Endothelial cell (in vitro differentiated cells): ENCODE measurements at places on chromosomes 1 and 21.

- DNase-seq = no peak
Observed at GRCh38 chr1:47992720-47993415, 4.3 kb downstream of the TRABD2B start.

DNA sequence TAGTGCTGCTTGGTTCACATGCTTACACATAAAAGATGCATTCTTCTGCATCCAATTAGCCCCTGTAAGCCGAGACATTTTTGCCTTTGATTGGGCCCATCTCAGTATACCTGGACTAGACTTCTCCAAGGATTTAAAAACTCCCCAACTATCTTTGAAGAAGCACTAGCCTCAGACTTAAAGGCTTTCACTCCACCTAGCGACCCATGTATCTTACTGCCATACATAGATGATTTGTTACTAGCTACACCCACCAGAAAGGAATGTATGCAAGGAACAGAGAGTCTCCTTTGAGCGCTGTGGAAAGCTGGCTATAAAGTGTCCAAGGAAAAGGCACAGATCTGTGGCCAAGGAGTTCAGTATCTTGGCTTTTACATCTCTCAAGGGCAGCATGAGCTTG lies 91.7 kb downstream of the LIPI start:
- no peak for DNase-seq

DNA sequence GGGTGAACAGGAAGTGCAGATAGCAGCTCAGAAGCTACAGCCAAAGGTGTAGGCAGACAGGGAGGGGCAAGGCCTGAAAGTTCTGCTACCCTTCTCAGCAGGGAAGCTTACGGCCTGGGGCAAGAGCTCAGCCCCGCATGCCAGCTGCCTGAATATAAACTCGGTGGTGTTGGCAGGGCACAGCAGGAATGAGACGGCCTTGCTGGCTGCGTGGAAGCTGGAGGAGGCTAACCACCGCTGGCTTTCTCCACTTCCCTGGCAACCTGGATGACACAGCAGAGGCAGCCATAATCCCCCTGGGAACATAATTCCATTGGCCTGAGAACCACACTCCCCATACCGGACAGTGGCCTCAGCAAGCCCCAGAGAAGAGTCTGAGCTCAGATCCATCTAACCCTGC lies 81.9 kb upstream of the PRRC2C start:
- no peak for DNase-seq

GRCh38 chr1:16015960-16016901 lies 1.6 kb downstream of the HSPB7 start:
- DNase-seq = no peak

DNA sequence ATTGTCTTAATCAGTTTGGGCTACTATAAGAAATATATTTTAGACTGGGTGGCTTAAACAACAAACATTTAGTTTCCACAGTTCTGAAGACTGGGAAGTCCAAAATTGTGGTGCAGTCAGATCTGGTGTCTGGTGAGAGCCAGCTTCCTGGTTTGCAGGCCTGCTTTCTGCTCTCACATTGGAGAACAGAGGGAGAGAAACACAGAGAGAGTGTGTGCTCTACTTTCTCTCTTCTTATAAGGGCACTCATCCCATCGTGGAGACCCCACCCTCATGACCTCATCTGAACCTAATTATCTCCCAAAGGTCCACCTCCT lies 4.1 kb downstream of the LEPR start:
- DNase-seq = no peak

DNA sequence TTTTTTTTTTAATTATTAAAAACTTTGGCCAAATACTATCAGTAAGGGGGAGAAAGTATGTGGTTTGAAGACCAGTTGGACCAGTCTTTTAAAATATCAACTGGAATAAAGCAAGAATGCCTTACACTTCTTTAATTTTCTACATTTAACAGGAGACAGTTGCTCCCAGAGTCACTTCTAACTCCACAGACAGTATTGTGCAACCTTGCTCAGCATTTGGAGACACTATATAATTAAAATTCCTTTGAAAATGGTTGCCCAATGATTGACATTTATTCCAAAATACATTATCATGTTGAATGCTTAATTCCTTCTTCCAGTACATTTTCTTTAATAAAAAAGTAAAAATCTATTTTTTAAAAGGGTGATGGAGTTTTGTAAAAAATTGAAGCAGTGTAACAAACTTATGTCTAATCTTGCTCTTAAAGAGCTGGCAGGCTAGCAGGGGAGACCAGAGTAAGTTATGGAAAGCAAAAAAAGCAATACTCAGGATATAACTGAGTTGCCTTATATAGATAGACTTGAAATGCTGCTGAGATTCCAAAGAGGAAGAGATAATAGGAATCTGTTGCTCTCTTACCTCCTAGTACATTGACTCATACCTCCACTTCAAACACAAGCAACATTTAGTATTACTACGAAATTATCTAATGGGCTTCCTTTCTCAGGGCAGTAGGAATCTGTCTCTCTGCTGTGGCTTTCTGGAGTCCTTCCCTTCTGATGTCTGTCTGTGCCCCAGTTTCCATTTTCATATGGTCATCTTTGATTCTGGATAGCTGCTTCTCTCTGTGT lies 69.7 kb upstream of the RGL1 start:
- DNase-seq = no peak

DNA sequence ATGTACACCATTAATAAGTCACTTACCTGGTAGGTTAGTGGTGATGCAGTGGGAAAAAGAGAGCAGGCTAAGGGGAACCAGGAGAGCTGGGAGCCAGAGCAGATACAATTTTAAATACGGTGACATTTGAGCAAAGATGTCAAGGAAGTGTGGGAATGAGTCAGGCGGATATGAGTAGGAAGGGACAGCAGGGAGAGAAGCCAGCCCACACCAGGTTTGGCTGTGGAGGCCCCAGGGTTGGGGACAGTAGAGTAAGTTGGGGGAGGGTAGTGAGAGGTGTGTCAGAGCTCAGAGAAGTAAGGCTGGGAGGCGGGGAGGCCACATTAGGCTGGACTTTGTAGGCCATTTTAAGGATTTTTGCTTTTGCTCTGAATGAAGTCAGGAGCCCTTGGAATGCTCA lies 482.0 kb downstream of the DISC1 start:
- no peak for DNase-seq

- DNase-seq = no peak
Observed at GRCh38 chr1:118204105-118204504, 19.1 kb upstream of the SPAG17 start.

DNA sequence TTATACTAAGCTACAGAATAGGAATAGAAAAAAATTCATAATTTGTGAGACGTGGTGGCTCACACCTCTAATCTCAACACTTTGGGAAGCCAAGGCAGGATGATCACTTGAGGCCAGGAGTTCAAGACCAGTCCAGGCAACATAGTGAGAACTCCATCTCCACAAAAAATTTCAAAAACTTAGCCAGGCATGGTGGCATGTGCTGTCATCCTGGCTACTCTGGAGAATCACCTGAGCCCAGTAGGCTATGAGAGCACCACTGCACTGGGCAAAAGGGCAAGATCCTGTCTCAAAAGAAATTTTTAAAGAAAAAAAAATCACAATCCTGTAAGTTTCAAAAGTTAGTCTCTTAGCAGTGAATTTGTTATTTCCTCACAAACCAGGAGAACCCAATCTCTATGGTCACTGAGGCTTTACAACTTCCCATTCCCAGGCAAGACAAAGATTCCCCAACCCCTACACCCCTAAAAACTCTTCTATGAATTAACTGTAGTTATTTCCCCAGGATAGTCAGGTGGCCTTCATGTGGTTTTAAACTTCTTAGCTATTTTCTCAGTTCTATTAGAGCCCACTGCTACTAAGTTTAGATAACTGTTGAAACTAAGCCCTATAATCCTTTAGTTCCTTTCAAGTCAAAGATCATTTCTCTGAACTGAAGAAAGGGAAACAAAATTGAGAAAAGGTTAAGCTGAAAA lies 74.5 kb downstream of the FOXJ3 start:
- DNase-seq = no peak

- no peak for DNase-seq
Observed at GRCh38 chr1:89035080-89035479, 12.4 kb upstream of the GBP3 start.

DNA sequence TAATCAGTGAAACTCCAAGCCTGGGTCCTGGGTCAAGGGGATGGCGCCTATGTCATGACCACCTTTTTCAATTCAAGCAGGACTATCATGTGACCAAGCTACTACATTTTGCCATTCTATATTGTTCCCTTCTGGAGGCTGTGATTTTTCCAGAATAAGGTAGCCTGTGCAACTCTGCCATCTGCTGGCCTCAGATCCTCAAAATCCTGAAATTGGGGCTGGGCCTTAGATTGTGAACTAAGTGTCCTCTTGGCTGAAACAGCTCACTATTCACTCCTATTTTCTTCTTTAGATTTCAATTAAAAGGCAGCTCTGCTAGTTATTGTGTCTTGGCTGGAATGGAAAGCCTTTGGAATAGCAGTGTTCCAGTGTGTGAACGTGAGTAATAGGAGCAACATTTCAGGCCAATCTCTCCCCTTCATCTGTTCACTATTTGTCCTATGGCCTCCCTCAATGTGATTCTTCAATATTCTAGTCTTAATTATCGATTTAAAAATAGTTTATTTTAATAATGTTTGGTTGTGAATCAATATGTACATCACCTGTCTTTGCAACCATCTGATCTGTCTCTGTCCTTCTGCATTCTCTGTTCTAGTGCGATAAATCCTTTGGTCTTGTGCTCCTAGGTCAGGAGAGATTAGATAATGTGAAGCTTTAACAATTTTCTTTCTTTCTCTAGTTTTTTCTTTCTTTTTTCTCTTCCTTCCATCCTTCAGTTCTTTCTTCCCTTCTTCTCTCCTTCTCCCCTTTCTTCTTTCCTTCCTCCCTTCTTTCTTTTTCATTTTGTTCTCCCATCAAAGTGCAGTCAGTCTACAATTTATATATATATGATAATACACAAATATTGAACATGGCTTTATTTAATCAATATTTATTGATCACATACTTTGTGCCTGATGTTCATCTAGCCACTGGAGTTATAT lies 69.8 kb downstream of the CR1 start:
- DNase-seq = peak; percentile 39

DNA sequence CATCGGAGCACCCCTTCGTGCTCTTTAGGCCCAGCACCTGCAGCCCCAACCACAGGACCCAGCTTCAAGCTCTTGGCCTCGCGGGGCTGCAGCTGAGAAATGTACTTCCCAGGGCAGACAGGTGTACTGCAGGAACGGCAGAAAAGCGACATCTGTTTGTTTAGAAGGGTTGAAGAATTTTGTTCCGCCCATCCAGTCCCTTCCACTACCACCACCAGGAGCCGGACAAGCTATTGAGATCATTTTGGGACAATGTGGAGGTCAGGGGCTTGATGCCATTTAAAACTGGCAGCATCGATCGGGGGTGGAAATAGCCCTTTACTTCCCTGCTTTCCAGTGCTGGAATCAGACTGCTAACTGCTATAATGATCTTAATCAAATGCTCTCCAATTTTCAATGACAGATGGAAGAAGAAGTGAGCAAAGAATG lies 1.7 kb downstream of the SERTAD4 start:
- DNase-seq = no peak

DNA sequence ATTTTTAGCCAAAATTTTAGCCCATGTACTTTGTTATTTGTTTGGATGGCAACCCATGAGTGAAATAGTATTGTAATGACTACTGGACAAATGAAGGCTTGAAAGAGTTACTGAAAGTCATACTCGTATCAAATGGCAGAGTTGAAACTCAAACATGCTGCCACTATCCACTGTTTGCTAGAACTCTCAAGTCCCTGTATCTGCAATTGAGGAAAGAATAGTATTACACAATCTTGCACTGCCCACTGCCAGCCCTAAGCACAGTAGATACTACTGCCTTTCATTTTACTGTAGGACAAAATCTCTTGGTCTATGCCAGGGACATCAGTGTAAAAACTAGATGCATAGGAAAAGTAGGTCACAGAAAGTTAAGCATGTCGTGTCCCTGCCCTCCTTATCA lies 581.1 kb upstream of the PLXNA2 start:
- DNase-seq = no peak

- DNase-seq = no peak
Observed at GRCh38 chr1:155103325-155103724, 24.4 kb upstream of the EFNA1 start.

DNA sequence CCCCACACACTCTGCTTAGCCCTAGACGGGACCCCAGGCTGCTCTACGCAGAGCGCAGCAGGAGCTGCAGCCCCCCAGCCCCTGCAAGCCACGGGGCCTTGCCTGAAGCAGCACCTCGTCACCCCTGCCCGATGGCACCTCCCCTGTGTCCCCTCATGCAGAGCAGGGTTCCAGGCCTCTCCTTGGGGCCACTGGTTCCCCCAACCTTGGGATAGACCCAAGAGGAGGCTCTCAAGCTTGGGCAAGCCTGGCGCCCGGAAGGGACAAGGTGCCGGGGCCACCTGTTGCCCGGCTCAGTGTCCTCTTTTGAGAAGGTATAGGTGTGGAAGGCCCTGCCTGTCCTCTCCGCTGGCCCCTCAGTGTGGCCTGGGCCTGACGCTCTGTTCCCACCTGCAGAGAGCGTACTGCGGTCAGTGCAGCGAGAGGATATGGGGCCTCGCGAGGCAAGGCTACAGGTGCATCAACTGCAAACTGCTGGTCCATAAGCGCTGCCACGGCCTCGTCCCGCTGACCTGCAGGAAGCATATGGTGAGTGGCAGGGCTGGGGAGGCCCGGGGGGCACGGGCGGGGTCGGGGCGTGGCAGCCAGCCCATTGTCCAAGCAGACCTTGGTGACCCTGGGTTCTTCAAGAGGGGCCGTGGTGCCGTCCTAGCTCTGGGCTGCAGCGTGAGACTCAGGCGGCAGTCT lies 50.6 kb downstream of the FAAP20 start:
- no peak for DNase-seq

- no peak for DNase-seq
Observed at GRCh38 chr1:15412175-15412800, 2.6 kb downstream of the EFHD2 start.

DNA sequence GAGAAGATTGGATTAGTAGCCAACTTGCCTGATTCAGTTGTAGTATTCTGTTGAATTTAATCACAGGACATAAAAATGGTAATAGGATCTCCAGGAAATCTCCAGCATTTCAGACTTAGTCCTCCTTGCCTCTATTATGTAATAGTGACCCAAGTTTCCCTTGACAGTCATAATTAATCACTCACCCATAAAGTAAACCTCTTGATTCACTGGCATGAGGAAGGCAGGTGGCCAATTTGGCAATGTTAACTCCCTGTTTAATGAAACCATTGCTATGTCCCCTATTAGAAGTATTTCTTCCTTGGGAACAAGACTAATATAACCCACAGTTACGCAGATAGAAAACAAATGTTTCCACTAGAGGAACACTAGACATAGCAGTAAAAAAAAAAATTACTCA lies 604.8 kb upstream of the CXADR start:
- no peak for DNase-seq

GRCh38 chr1:18927082-18927653 lies 24.8 kb upstream of the ALDH4A1 start:
- no peak for DNase-seq
